Anterior cingulate cortex (tissue), 58 donors: ENCODE measurements at places on chromosomes 7 and 10.

DNA sequence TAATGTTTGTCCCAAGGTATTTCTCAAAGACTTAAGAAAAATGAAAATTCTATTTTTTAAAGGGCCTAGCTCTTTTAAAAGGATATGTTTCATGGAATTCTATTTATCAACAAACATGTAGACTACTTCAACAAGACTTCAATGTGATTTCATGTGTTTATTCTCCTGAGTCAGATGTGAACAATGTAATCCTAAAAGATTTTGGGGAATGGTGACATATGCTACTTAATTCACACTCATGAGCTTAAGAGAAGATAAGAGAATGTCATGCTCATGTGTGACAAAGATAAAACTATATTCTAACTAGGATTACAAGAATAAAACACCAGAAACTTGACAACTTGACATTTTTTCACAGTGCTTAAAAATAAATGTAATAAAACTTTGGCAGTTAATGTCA, 127.5 kb downstream of the TES start:
- DNase-seq = no peak

GRCh38 chr10:61376908-61377368, 76.2 kb downstream of the TMEM26 start:
- DNase-seq = no peak

- DNase-seq = no peak
Measured at GRCh38 chr10:15822131-15822530, 38.2 kb downstream of the MINDY3 start.

GRCh38 chr10:88392222-88392621, 190.9 kb downstream of the RNLS start:
- DNase-seq = no peak

- no peak for DNase-seq
Measured at GRCh38 chr10:110959379-110960332, 40.3 kb downstream of the SHOC2 start.

GRCh38 chr10:86082556-86082955, 284.0 kb downstream of the GRID1 start:
- DNase-seq = no peak

DNA sequence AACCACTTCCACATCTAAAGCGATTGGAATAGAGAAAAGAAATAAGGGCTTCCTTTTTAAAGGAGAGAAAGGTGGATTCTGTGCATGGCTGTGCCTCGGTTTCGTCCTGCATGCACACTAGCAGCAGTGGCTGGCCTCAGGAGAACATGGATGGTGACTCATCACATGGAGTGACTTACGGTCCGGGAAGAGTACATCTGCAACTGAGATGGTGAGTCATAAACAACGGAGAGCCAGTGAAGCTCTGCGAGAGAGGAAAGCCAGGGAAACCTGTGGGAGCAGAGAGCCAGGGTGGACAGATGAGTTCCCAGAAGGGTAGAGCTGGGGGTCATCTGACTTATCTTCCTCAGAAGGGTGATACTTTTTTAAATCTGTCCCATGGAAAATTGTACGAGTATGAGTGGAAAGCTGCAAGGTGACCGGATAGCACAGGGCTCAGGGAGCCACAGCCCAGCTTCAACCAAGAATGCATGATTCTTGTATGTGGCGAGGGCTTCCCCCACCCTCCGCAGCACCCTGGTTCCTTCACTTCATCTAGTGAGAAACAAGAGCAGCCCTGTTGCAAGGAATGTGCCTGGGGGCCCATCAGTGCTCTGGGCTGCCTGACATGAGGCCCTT, 259.1 kb downstream of the KLF6 start:
- no peak for DNase-seq

DNA sequence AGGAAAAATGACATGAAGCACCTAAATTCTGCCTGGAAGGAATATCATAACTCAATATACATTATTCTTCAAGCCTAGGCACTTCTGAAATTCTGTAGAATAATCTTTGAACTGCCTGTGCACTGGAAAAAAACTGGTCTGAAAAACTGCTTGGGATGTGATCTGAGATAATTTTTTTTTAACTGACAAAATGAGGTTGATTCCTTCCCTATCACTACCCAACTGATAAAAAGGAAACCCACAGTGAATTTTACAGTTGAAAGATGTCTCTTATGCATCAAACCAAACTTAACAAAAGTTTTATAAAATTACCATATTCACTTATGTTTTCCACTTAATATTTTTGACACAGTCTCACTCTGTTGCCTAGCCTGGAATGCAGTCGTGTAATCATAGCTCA, 67.2 kb upstream of the FAM133B start:
- DNase-seq = no peak
